ENCODE measurements at places on chromosomes 7 and 10.

GRCh38 chr7:1915956-1916600, 246.0 kb downstream of the ELFN1 start:
- DNase-seq, result no peak

GRCh38 chr7:83704564-83704963, 55.6 kb upstream of the SEMA3E start:
- no peak for DNase-seq

DNA sequence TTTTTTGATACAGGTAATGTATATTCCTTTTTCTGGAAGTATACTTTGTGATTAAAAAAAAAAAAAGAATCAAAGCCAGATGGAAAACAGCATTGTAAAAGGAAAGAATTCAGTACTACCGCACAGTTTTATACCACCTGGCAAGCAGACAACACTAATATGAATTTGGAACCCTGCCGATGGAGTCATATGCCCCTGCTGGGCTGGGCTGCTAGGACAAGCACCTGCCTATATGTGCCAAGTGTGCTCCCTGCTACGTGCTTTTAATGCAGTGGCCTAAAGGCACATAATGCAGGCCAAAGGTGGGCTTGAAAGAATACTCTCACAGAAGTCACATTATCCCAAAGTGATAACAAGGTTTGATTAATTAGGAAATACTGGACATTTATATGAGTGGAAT, 29.8 kb upstream of the WAC start:
- DNase-seq, result peak; percentile 39

GRCh38 chr7:81416659-81417058, 353.2 kb downstream of the HGF start:
- no peak for DNase-seq

- DNase-seq, result no peak
Measured at GRCh38 chr7:153832160-153832559, 220.0 kb upstream of the DPP6 start.

DNA sequence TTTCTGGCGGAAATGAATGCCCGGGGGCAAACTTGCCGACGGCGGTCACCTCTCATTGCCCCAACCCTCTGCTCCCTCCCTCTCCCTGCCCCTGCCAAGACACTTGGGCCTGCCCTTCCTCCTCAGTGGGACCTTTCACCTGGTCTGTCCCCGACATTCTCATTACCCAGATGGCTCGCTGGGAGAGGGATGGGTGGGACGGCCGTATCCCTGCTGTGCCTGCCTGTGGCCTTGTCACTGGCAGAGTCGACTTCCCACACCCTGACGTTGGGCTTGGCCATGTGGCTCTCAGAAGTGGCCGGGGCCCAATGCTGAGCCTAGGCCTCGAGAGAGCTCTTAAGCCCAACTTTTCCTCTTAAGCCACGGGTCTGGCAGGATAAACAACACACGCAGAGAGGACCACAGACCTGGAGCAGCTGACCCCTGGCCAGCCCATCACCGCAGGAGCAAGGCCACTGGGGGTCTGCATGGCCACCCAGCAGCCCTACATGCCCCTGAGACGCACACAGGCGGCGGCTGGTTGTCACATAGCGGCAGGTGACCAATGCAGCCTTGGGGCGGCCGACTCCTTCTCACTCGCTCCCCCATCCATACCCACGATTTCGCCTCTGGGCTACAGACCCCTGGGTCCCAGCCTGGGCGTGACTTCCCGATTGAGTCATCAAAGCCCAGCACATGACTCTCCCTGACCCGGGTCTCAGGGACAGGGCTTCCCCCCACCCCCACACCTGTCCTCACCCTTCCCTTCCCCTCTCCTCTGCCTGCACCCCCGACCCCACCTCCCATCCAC, 40.1 kb downstream of the SLC29A4 start:
- DNase-seq, result no peak

Measured in urothelium cell line (cell line).